Fibroblast of skin of left biceps (primary cell): ENCODE measurements at places on chromosomes 1 and 21.

DNA sequence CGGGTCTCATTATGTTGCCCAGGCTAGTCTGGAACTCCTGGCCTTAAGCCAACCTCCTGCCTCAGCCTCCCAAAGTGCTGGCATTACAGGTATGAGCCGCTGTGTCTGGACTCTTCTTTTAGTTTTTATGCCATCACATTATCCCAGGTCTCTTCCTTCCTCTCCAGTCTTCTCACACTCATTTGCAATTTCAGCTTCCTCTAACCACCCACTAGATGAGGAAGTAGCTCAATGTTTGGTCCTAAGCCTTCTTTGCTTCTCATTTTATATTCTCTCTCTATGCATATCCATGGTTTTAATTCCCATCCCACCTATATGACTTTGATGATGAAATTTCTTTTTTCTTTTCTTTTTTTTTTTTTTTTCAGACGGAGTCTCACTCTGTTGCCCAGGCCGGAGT is 3.1 kb upstream of the ZBTB8A start:
- no peak for DNase-seq

- DNase-seq: no peak
Observed at GRCh38 chr1:36737767-36738166, 255.1 kb upstream of the CSF3R start.

- DNase-seq: peak; percentile 95
Observed at GRCh38 chr1:202810615-202811295, at the start of gene PCAT6. Gene PCAT6, plus strand, starts transcription at chr1:202810954.

- no peak for DNase-seq
Observed at GRCh38 chr1:20485527-20486456, at the start of gene CAMK2N1. Gene CAMK2N1, minus strand, starts transcription at chr1:20486210. Its CDS starts 831 bp downstream, at chr1:20485379.

GRCh38 chr1:55506740-55507577 is 291.8 kb upstream of the USP24 start:
- DNase-seq: peak; percentile 42

GRCh38 chr1:154598871-154599635 is 8.9 kb downstream of the ADAR start:
- DNase-seq: no peak

GRCh38 chr1:243882276-243882675 is 32.2 kb upstream of the AKT3 start:
- DNase-seq: no peak

DNA sequence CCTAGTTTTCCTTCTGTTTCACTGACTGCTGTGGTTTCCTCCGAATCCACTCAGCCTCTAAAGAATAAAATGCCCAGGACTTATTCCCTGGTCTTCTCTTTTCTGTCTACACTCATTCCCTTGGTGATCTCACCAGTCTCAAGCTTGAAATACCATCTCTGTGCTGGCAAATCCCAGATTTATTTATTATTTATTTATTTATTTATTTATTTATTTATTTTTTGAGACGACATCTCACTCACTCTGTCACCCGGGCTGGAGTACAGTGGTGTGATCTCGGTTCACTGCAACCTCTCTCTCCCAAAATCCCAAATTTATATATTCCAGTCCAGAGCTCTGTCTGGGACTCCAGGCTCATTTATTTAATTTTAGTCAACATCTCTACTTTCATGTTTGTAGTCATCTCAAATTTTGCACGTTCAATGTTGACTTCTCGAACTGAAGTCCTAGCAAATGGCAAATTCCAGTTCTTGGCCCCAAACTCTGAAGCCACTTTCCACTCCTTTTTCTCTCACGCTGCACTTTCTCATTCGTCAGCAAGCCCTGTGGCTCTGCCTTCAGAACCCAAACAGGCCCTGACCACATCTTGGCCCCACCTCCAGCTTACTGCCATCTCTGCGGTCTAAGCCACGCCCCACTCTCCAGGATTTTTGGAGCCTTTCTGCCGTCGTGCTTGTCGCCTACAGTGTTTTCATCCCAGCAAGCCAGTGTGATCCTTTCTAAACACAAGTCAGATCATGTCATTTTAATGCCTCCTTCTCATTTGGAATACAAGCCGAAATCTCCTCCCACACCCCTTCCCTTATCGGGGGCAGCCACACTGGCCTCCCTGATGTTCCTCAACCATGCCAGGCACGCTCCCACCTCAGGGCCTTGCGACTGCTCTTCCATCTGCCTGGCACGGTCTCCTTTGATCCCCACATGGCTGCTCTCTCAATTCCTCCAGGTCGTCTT is 14.2 kb upstream of the TENT5B start:
- DNase-seq: peak; percentile 31

DNA sequence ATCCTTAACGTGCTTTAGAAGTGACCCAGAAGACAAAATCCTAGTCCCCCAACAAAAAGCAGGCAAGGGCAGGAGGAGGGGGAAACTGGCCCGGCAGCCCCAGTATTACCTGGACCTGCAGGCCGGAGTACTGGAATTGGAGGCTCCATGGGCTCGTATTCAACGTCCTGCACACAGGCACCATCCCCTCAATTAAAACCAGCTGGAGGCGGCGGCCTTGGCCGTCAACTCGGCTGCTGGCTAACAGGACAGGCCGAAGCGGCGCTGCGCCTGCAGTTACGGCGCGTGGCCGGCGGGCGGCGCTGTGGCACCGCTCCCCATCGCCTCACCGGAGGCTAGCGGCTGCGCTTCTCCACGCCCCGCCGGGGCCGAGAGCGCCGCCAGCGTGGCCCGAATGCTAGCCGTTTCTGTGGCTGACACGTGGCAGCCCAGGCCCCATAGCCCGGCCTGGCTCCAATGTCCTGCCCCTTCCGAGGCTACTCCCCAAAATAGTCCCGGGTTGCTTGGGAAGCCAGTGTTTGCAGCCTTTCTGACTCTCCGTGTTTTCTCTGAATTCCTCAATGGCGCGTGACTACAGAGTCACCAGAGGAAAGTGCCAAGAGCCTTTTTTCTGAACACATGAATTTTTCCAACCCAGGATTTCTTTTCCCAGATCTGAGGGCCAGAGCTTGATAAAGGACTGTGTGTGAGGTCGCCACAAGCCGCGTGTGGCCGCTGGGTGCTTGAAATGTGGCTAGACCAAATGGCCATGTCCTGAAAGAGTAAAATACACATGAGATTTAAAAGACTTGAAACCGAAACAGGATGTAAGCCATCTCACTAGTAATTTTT is 82.5 kb downstream of the HHIPL2 start:
- peak; percentile 84 for DNase-seq

GRCh38 chr1:79785561-79785960 is 779.0 kb upstream of the ADGRL4 start:
- no peak for DNase-seq

GRCh38 chr1:53783056-53783455 is 44.1 kb upstream of the GLIS1 start:
- no peak for DNase-seq

DNA sequence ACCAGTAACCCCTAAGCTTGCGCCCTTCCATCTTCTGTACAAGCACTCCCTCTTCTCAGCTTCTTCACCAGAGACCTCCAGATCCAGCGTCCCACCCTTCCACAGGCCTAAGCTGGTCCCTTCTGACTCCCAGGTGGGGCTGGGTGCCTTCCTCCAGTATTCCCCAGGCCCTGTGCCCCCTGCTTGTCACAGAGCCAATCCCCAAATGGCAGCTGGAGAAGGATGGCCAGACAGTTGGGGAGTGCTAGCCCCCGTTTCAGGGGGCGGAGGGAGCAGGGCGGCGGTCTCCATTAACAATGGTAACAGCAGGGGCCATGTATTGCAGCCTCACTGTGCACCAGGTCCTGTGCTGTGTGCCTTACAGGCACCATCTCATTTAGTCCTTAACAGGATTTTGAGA is 85.7 kb downstream of the KCNN3 start:
- no peak for DNase-seq

DNA sequence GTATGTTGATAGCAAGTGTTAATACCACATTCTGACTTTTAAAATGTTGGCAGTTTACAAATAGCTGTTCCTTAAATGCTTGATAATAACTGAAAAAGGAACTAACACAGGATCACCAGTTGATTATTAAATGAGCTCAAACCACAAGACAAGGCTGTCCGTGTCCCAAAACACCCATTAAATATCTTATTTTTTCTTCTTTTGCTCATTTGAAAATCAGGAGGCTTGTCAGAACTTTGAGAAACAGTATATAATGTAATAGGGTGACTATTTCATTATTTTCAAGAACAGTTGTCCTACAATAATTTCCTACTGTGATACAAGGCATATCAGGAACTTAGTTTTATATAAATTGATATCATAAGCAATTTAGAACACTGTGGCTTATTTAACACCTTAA is 2.7 kb downstream of the CDKN2C start:
- no peak for DNase-seq

GRCh38 chr1:170305777-170306512 is 160.2 kb downstream of the NTMT2 start:
- DNase-seq: no peak

- DNase-seq: no peak
Observed at GRCh38 chr1:92410706-92411105, 76.0 kb downstream of the GFI1 start.

- peak; percentile 18 for DNase-seq
Observed at GRCh38 chr1:204162494-204163074, 3.6 kb downstream of the REN start.

GRCh38 chr1:78318011-78318410 is 172.8 kb upstream of the PTGFR start:
- DNase-seq: no peak

- no peak for DNase-seq
Observed at GRCh38 chr1:98336472-98337083, 324.9 kb upstream of the SNX7 start.

DNA sequence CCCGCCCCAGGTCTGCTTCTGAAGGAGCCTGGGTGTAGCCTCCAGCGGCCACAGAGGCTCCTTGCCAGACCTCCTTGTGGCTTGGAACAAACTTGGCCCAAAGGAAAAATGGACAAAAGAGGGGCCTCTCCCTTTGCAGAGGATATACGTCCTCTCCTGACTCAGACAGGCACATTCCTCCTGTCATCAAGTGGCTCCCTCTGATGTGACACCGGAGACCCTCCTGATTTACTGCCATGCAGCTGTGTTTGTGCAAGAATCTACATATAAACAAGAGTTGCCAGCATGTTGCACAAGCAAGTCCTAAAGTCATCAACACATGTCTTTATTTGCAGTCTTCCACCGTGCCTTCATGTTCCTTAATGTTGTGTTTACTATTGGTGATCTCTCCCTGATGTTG is 54.1 kb upstream of the F3 start:
- no peak for DNase-seq

DNA sequence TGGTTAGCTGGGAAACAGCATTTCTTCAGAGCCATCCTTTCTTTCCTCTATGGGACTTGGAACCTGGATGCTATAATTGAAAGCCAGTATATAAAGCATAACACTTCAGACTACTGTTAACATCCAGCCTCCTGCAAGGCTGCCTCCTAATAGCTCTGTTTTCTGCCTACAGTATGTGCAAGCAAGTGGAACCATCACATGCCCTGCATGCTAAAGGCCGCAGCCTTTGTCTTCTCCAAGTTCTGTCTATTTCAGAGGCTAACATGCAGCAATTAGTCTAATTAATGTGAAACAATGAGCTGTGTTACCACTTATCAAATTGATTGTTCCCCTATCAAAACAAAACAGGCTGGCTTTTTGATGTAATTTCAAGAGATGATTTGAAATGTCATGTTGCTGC is 82.7 kb upstream of the ESRRG start:
- DNase-seq: no peak
